ENCODE measurements at places on chromosomes 16 and 17.

DNA sequence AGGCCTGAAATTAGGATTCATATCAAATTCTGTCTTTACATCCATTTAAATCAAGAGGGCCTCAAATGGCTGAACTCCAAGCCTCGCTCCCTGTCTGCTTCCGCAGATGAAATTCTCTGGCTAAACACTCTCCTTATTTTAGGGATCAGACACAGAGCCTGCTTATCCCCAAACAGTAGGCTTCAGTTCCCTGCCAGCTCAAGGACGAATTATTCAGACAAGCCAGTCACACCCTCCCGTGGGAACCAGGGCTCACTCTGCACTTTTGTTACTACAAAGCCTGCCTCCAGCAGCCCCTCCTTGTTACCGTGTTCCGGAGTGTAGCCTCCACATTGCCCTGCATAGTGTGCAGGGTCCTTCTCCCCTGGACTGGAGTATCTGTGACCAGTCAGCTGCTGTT is 46.6 kb upstream of the LCMT1 start:
- no peak for DNase-seq

- no peak for DNase-seq
Observed at GRCh38 chr16:82361885-82362284, 191.9 kb upstream of the MPHOSPH6 start.

DNA sequence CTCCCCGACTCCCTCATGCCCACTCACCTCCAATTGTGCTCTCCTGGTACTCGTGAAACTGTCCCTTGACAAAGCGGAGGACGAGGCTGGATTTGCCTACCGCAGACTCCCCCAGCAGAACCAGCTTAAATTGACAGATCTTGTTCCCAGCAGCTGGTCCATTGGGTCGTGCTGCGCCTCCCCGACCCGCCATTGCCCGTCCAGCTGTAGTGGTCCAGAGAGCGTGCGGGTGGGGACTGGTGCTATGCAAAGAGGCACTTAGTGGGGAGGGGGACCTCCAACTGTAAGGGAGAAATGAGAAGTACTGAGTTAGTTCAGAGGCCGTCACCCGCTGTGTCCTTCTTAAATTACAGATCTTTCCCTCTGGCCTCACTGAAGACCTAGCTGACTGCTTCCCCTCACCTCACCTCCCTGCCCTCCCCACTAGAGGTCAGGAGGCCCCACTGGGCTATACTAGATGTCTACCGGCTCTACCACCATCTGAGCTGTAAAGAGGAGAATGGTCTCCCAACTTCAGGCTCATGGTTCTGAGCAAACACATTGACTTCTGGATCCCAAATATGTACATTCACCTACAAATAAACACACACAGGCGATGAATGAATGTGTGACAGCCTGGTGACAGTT is 7.8 kb downstream of the HSPB9 start:
- no peak for DNase-seq

- DNase-seq = no peak
Observed at GRCh38 chr16:79528338-79528737, 72.2 kb downstream of the MAF start.

GRCh38 chr17:73984941-73985340 is 218.5 kb upstream of the RPL38 start:
- DNase-seq = no peak

DNA sequence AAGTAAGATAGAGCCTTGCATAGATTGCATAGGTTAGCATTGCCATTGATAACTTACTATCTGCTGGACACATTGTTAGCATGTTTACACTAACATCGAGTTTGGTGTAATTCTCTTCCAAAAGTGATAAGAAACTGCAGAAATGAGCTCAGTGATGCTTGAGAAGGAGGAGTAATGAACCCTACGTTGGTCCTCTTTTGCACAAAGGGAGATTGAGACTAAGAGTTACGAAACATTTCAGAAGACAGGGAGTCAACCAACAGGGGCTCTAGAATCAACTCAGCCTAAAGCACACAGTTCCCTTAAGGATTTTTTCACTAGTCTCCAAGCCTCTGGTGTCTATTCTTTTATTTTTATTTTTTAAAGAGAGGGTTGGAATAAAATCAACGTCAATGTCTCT is 6.8 kb downstream of the CCL7 start:
- DNase-seq = no peak

DNA sequence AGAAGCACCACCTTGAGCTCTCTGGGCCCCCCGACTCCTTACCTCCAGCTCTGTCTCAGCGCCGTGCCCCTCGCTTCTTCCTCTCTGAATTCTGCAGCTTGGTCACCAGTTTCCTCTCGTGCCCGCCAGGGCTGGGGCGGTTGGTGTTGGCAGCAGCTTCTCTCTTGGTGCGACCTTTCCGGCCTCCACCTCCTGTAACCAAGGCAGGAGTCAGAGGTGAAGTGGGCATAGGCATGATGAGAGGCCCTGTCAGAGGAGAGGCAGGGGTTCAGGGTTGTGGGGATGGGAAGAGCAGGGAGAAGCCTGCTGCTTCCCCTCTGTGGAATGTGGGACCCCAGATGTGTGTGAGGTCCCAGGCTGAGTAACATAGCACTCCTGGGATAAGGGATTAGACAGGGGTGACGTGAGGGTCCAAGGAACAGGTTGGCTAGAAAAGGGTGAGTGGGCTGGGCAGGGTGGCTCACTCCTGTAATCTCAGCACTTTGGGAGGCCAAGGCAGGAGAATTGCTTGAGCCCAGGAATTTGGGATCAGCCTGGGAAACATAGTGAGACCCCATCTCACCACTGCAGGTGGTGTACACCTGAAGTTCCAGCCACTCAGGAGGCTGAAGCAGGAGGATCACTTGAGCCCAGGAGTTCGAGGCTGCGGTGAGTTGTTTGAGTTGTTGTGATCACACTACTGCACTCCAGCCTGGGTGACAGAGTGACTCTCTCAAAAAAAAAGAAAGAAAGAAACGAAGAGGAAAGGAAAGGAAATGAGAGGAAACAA is 626 bp downstream of the NUPR1 start:
- peak; percentile 72 for DNase-seq

DNA sequence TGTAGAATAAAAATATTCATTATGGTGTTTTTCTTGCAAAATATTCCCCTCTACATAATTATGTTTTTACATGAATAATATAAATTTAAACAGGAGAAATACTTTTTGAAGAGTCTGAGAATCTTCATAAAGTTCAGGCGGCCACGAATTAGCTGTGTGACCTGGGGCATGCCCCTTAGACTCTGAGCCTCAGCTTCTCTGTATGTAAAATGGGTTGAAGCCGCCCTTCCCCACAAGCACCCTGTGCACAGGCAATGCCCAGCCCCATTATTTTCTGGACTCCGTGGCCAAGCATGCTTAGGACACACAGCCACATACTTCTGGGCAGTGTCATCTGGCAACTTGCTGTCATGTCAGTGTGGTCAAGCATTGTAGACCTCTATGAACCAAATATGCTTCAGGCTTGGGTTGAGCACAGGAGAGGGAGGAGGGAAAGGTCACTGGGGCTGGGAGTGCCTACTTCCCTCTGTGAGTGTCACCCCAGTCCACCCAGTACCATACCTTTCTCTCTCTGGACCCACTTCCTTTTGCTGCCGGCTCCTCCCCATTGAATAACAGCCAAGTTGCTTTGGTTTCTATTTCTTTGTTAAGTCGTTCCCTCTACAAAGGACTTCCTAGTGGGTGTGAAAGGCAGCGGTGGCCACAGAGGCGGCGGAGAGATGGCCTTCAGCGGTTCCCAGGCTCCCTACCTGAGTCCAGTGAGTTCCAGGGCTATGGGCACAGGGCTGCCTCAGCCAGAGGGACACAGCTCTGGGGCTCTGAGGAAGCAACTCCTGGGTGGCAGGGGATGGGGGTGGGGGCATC is at the start of gene LGALS9:
TSS of gene LGALS9 (plus strand) at position 582 of the 804 bp plus-strand sequence. CDS start at position 660, 78 bp downstream.
- DNase-seq = no peak

DNA sequence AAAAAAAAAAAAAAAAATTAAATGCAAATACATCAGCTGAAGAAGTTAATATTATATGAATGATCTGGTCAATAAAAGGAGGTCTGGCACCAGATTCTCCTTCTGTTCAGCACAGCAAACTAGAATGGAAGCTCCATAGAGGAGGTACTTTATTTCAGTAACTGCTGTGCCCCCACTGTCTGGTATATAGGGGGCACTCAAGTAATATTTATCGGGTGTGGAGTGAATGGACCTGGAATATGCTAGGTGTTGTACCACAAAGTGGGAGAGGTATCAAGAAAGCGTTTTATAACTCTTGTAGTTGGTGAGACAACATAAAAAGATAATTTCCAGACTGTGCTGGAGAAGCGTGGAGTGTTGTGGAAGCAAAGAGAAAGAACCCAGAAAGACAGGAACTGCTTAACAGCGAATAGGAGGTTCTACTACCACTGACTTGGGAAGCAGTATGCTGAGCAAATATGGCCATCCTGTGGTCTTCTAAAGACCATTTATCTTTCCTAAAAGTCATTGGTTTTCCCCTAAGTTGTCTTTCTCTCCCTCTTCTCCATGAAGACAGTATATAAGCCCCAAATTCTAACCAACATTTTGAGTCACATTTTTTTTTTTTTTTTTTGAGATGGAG is 12.2 kb upstream of the PRKCA start:
- no peak for DNase-seq

DNA sequence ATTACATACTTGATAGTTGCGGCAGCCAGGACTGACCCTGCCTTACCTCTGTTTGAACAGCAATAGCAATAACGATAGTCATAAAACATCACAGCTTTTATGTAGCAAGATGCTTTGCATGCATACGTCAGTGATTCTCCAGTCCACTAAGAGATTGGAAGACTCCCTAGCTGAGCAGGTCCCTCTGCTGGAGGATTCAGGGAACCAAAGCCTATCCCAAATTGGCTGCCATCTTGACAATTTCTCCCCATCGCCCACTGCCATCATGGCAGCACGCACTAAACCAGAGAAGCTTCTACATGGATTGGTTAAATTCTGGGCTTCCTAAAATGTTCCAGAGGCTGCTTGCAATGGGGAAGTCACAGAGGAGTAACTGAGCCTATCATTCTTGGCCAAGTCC is 360.6 kb upstream of the XYLT1 start:
- DNase-seq = no peak

DNA sequence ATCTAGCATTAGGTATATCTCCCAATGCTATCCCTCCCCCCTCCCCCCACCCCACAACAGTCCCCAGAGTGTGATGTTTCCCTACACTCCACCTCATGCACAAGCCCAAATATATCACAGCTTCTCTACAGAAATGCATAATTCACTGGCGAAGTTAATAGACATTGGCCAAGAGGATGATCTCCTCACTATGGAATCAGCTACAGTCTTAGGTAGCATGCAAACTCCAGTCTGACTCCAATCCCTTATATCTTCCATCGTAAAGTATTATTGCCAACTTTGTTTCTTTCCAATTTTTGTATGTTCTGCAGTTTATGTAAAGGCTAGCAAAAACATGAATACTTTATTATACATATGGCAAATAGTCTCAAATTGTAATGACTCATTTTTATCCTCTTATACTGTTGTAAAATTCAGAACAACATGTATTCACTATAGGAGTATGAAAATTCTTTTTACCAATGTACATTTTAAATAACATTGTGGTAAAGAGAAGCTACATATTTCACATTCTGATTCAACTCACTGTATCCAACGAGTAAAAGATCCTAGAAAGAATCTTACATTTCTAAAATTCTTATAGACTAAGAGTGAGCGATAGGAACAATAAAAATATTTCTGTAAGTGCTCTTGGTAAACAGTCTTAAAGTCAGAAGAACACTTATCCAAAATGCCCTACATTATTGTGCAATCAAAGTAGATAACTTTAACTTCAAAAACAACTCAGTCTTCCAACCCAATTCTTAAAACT is 871 bp downstream of the ABCA8 start:
- no peak for DNase-seq

DNA sequence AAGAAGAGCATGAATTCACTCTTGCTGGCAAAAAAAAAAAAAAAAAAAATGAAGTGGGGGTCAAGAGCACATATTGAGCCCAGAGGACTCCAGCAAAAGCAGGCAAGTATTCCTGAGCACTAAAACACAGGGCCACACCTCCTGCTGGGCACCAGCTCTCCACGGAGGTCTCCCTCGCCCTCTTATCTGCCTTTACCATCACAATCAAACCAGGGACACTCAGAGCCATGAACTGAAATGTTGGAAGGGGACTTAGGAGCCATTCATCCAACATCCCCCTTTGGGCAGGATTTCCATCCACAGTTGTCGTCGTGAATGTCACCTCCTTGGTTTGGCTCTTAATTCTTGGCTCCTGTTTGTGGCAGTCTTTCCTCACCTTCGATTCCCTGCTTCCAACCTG is 89.8 kb upstream of the GNAO1 start:
- DNase-seq = no peak

GRCh38 chr16:13611596-13611995 is 308.4 kb upstream of the ERCC4 start:
- DNase-seq = no peak

DNA sequence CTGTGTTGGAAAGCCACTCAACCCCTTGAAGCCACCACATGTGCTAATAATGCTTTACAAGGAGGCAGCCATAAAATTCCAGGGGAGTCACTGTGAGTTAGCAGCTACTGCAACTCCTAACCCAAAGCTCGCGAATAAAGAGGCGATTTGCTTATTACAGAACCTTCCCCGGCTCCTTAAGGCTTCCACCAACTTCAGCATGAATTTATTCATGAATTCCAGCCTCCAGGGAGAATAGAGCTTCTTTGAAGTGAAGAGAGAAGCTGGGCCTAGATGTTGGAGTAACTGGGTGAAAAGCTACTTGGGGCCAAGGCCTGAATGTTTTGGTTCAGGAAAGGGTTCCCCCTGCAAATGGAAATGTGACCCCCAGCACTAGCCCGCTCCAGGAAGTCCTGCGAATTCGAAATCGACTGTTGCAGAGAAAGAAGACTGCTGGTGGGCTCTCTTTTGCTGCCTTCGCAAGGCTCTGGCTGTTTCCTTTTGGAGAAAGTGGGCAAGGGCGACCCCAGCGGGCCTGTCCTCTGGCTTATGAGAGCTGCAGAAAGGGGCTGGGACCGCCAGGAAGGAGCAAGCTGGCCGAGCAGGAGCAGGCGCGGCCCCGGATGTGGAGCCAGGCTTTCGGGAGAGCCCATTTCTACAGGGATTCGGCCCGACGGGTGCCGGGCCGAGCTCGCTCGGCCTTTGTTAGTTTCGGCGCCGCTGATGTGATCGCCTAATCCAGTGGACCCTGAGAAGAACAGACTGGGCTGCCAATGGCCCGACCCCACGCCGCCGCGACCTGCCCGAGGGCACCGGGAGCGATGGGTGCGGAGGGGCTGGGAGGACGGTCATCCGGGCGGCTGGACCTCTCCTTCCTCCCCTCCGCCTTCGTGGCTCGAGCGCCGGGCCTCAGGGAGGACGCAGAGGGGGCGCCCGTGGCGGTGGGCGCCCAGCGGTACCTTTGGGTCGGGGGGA is 7.6 kb downstream of the CBX8 start:
- no peak for DNase-seq

DNA sequence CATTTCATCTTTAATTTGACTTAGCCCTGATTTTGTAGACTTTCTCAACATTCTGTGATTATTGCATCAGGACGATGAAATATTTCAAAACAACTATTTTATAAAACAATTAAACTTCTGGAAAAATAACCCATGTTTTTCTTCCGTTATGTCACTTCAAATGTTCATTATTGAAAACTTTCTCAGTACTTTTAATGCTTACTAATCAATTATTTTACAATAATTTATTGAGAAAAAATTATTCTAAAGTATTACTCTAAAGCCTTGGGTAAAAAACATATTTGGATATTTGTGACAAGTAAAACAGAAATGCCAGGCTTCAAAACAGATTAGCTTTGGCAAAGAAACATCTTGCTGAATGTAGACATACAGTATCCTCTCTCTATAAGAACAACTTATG is 46.3 kb upstream of the DHX40 start:
- DNase-seq = no peak

Data from upper lobe of right lung (tissue), 1 donor.